ENCODE measurements at places on chromosomes 6 and 20.

GRCh38 chr6:123802351-123802696 lies 1.3 kb upstream of the NKAIN2 start:
- no peak for DNase-seq

GRCh38 chr20:53708129-53708968 lies 114.7 kb upstream of the ZNF217 start:
- DNase-seq, result peak; percentile 28

GRCh38 chr6:40477246-40478126 lies 109.7 kb downstream of the LRFN2 start:
- DNase-seq, result peak; percentile 3

- DNase-seq, result no peak
These were observed 39.4 kb downstream of the SLC9A8 start for GRCh38 chr20:49851991-49852390.

DNA sequence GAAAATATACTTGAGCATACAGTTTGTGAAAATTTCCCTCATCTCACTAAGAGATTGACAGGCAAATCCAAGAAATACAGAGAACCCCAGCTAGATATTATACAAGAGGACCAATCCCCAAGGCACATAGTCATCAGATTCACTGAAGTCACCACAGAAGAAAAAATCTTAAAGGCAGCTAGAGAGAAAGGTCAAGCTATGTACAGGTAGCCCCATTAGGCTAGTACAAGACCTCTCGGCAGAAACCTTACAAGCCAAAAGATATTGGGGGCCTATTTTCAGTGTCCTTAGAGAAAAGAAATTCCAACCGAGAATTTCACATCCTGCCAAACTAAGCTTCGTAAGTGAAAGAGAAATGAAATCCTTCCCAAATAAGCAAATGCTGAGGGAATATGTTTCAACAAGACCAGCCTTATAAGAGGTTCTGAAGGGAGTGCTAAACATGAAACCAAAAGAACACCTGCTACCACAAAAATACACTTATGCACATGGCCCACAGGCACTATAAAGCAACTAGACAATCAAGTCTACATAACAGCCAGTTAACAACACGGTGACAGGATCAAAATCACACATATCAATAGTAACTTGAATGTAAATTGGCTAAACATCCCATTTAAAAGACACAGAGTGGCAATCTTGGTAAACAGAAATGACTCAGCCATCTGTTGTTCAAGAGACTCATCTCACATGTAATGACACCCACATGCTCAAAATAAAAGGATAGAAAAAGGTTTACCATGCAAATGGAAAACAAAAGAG lies 96.3 kb downstream of the FHL5 start:
- no peak for DNase-seq

- no peak for DNase-seq
These were observed 56.1 kb downstream of the SGK1 start for GRCh38 chr6:134261766-134262165.

All from activated CD4-positive, alpha-beta T cell treated with anti-CD3 and anti-CD28 coated beads for 4 hours (primary cell).